Common myeloid progenitor, CD34-positive (primary cell): ENCODE measurements at places on chromosomes 13 and 19.

DNA sequence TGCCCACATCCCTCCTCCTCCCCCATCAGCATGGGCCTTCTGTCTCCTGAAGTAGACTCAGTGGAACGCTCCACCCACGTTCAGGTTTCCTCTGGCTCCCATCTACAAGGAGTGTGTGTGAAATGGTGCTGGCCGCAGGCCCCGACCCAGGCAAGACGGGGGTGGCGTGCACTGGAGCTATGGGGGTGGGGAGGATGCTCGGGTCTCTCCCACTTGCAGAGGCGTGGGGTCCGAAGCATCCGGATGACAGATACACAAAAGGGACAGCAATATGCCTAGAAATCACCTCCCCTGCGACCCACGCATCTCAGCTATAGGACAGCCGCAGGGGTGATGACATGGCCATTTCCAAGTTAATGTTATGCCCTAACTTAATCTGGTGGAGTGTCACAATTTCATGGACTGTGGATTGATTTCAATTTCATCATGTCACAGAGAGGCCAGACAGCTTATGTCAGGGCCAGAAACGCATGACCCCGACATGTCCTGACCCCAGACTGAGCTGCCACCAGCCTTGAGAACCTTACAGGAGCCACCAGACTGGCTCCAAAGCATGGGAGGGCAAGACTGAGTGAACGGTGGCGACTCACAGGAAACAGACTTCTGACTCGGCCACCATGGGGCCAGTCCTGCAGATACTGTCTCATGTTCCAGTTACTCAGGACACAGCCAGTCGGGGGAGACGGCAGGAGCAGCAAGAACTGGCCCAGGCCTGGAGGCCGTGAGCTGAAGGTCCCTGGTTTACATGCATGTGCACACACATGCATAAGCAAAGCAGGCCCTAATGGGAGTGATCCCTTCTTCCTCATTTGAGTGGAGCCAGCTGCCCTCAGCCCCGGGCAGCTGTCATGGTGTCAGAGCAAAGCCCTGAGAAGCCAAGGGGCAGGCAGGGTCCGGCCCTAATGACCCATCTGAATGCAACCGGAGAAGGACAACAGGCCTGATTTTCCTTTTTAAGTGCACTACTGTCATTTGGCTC is 82.2 kb downstream of the SLC7A1 start:
- no peaks in the 10 kb centered on the region for H3K4me1 ChIP-seq
- no peak for DNase-seq
- peaks cover 80% of the 10 kb centered on the region for H3K36me3 ChIP-seq
- H3K27ac ChIP-seq = no peak overlapping the region
- H3K27me3 ChIP-seq = no peaks in the 10 kb centered on the region
- H3K4me3 ChIP-seq = no peak overlapping the region

DNA sequence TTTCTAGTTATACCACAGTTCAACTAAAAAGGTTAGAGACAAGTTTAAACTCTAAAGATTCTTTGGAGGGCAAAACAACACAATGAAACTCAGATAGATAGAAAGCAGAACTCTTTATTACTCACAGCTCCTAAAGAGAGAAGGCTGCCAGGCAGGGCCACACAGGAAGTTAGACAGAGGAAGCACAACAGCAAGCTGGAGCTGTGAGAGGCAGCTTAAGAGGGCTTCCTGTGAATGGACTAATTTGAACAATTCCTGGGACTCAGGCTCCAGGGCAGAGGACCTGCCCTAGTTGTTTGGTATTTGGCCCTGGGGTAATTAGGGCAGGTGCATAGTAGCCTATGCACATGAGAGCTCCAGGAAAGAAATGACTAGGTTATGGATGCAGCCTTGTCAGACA is 803.6 kb downstream of the DIAPH3 start:
- H3K4me1 ChIP-seq = no peaks in the 10 kb centered on the region
- H3K27ac ChIP-seq = no peak overlapping the region
- H3K27me3 ChIP-seq = no peaks in the 10 kb centered on the region
- H3K36me3 ChIP-seq = no peaks in the 10 kb centered on the region
- DNase-seq = peak; percentile 63

DNA sequence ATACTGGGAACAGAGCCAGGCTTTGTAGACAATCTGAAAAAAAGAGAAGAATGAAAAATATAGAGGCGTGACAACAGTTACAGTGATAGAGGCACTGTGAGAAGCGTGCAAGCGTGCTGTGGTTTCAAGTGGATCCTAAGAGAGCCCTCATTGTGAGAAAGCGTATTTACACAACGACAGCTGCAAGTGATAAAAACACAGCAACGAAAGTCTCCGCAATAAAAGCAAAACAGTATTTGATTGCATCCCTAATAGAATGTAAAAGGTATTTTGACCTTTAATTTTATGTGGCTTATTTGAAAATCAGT is 642.7 kb upstream of the ARGLU1 start:
- DNase-seq = no peak
- H3K36me3 ChIP-seq = no peaks in the 10 kb centered on the region
- no peaks in the 10 kb centered on the region for H3K4me1 ChIP-seq
- no peak overlapping the region for H3K27ac ChIP-seq
- H3K27me3 ChIP-seq = no peaks in the 10 kb centered on the region
- no peak overlapping the region for H3K4me3 ChIP-seq

GRCh38 chr19:50658441-50659317 is 9.4 kb downstream of the C19orf81 start:
- peaks cover 15% of the 10 kb centered on the region for H3K4me1 ChIP-seq
- peak overlapping the region; percentile 61 for H3K4me3 ChIP-seq
- H3K27me3 ChIP-seq = peaks cover 12% of the 10 kb centered on the region

DNA sequence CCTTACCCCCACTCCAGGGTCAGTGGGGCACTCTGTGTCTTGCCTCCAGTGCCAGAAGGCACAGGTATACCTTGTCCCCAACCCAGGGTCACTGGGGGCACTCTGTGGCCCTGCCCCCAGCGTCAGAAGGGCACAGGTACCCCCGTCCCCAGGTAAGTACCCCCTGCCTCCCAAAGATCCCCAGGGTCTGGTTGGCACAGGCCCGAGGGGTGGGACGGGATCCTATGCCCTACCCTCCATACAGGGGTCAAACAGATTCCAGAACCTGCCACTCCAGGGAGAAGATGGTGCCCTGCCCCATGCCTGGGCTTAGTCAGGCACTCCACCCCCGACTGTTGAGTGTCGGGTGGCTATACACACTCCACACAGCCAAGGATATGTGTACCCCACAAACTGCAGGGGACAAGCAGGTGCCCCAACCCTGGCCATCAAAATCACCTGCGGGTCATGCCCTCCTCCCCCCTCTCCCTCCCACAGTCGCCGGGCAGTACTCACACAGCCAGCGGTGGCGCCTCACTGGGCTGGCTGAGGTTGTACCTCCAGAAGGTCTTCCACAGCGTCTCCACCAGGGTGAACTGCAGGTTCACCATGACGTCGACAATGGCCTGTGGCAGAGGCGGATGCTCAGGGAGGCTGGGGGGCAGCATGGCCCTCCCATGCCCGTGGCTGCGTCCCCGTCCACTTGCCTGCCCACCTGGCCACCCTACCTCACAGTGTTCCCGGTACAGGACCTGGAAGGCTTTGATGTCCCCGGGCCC is 13.8 kb downstream of the DCAF15 start:
- H3K36me3 ChIP-seq = peaks cover 36% of the 10 kb centered on the region
- DNase-seq = no peak
- no peaks in the 10 kb centered on the region for H3K27me3 ChIP-seq
- no peak overlapping the region for H3K4me3 ChIP-seq

DNA sequence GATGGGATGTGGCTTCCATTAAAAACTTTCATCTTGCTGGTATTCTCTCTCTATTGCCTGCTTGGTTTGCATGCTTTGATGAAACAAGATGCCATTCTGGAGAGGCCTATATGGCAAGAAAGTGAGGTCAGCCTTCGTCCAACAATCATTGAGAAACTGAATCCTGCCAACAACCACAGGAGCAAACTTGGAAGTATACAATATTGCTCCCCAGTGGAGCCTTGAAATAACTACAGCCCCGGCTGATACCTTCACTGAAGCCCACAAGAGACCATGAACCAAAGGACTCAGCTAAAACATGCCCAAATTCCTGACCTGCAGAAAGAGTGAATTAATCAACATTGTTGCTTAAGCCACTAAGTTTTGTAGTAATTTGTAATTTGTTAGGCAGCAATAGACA is 82.5 kb upstream of the FGF14 start:
- no peaks in the 10 kb centered on the region for H3K36me3 ChIP-seq
- H3K27ac ChIP-seq = no peak overlapping the region
- DNase-seq = no peak
- no peaks in the 10 kb centered on the region for H3K27me3 ChIP-seq
- H3K4me3 ChIP-seq = no peak overlapping the region

- no peaks in the 10 kb centered on the region for H3K4me1 ChIP-seq
- H3K27ac ChIP-seq = no peak overlapping the region
- peaks cover 29% of the 10 kb centered on the region for H3K27me3 ChIP-seq
These were observed 10.4 kb upstream of the GNG8 start for GRCh38 chr19:46646402-46646801.

DNA sequence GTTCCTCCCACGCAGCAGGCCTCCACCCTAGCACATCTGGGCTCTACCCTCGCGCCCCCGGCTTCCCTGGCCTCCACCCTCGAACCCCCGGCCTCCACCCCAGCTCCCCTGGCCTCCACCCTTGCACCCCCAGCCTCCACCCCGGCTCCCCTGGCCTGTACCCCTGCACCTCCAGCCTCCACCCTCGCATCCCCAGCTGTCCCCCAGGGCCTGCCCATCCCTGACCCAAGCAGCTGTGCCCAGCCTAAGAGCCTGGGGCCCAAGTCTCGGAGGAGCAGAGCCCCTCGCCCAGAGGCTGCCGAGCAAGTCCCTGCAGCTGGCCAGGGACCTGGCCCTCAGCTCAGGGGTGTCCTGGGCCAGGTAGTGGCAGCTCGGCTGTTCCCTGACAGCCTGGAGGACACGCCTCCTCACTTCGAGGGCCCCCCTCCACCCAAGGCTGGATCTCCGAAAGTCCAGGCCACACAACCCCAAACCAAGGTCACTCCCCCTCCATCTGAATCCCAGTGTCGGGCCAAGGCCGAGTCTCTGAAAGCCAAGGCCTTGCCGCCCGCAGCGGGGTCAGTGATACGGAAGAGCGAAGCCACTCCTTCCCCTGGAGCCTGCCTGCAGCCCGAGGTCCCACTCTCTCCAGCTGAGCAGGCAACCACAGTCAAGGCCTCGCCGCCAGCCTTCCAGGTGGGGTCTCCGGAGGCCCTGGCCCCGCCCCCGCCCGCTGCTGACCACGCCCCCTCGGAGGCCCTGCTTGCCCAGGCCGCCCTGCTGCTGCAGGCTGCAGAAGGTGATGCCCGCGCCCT is 7.9 kb upstream of the ARHGAP33 start:
- no peaks in the 10 kb centered on the region for H3K36me3 ChIP-seq
- H3K4me1 ChIP-seq = no peaks in the 10 kb centered on the region
- DNase-seq = no peak
- no peaks in the 10 kb centered on the region for H3K27me3 ChIP-seq
- no peak overlapping the region for H3K27ac ChIP-seq

GRCh38 chr19:46408664-46409039 is 4.7 kb downstream of the CCDC8 start:
- H3K4me3 ChIP-seq = no peak overlapping the region
- H3K36me3 ChIP-seq = no peaks in the 10 kb centered on the region
- no peak overlapping the region for H3K27ac ChIP-seq
- H3K27me3 ChIP-seq = peaks cover 88% of the 10 kb centered on the region
- DNase-seq = no peak

- H3K4me1 ChIP-seq = peaks cover 29% of the 10 kb centered on the region
- H3K36me3 ChIP-seq = peaks cover 3% of the 10 kb centered on the region
- no peak overlapping the region for H3K4me3 ChIP-seq
- no peak for DNase-seq
- no peaks in the 10 kb centered on the region for H3K27me3 ChIP-seq
These were observed 47.2 kb downstream of the RFX2 start for GRCh38 chr19:6062961-6063575.

DNA sequence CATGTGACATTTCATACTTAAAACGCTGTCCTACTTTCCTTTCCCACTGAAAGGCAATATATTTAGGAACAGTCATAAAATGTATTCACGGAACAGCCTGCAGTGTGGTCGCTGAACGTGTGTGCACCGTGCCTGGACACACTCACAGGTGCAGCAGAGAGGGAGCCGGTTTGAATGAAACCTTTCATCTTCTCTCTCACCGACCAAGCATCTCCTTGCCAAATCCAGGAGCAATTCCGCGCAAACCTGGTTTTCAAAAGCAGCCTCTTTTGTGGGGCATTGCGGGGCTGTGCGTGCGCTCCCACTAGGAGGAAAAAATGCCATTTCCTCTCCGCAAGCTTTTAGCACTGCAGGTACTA is 1.0 kb downstream of the DCLK1 start:
- H3K4me3 ChIP-seq = peak overlapping the region; percentile 22
- H3K27ac ChIP-seq = no peak overlapping the region
- H3K36me3 ChIP-seq = no peaks in the 10 kb centered on the region
- peaks cover 78% of the 10 kb centered on the region for H3K27me3 ChIP-seq
- no peak for DNase-seq

DNA sequence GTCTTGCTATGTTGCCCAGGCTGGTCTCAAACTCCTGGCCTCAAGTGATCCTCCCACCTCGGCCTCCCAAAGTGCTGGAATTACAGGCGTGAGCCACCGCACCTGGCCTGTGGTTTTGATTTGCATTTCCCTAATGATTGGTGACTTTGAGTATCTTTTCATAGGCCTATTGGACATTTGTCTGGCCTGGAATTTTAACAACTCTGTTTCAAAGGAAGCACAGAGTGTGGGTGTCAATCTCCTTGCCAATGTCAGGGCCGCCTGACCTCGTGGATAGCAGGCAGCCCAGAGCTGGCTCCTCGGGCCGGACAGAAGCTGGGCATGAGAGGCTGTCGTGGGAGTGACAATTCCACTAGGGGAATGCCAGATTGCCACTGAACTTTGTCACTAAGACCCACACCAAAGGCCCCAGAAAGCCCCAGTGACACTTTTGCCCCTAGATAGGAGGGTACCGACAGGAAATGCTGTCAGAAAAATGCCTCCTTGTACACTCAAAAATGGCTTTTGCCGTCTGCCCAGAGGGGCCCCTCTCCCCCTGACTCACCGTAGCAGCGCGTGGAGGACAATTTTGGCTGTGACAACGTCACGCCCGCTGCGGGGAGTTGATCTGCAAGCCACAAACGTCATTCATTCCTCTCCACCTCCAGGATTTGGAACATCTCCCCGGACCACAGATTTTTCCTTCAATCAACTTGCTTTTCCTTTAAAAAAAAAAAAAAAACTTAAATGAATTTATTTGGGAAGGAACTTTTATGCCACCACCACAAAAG is 11.7 kb upstream of the ADGRE5 start:
- no peaks in the 10 kb centered on the region for H3K27me3 ChIP-seq
- no peaks in the 10 kb centered on the region for H3K36me3 ChIP-seq
- peak; percentile 86 for DNase-seq

DNA sequence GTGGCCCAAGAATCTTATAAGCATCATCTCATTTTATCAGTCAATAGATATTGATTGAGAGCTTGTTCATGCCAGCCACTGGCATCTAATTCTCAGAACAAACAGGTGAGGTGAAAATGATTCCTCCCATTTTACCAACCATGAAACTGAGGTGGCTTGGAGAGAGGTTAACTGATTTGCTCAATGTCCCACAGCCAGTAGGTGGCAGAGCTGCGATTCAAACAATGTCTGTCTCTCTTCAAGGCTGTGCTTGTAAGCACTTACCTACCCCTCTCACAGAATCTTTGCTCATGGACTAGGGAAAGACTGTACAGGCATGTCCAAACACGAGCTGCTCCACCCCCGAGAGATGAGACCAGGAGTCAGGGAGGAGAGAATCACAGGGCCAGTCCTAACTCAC is 21.5 kb upstream of the GSX1 start:
- peak; percentile 24 for DNase-seq
- peaks cover 12% of the 10 kb centered on the region for H3K27me3 ChIP-seq
- no peaks in the 10 kb centered on the region for H3K4me1 ChIP-seq
- no peak overlapping the region for H3K4me3 ChIP-seq
- H3K36me3 ChIP-seq = no peaks in the 10 kb centered on the region
- H3K27ac ChIP-seq = no peak overlapping the region
